Stimulated activated CD8-positive, alpha-beta memory T cell treated with anti-CD3 and anti-CD28 coated beads, Interleukin-7, amount 100 ng/mL, for 1 hour (primary cell): ENCODE measurements at places on chromosomes 3 and 15.

DNA sequence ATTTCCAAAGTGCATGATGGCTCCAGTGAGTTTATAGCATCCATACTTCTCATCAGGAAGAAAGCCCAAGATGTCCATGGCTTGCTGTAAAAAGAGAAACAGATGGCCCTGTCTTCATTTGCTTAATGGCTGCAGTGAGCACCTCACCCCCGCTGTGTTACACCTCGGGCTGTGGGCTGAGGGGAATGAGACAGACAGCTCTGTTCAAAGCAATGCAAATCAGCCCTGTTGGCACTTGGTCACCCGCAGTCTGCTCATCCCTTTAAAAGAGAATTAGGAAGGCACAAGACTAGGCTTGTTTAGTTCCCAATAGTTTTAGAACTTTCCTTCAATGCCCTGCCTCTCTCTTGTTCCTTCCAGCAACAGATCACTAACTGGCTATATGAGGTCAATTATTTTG is 25.2 kb downstream of the MYH15 start:
- no peak for DNase-seq

DNA sequence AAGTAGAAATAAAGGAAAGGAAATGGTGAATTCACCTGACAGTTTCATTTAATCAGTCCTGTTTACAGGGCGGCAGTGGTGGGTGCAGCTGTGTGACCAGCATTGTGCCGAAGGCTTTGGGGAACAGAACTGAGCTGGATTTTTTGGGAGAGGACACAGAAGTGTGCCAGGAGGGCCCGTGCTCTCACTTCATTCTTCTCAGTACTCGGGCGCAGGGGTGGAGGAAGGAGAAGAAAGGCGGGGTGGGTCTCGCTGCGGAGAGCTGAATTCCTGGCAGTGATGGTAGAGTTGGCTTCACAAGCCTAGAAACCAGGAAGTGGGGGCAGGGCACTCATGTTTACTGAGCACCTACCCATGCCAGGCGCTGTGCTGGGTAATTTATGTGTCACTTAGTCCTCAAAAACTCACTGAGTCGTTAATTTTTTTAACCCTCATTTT is 64.6 kb downstream of the CRTC3 start:
- peak; percentile 61 for DNase-seq

- no peak for DNase-seq
These were observed 33.5 kb upstream of the PDZRN3 start for GRCh38 chr3:73658227-73658626.

DNA sequence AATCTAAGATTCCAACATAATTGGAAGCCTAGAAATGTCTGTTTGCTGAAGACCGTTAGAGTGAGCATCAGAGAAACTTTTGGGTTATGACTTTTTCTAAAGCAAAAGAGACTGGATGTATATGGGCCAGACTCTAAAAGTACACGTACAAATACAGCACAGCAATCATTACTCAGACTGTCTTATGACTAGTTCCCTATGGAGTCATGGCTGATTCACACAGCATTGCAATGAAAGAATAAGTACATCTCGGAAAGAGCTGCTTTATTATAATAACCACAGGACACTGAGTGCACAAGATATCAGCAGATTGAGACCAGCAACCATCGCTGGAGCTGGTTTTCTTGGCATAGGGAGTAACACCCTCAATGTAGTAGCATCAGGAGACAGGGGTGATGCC is 618.6 kb downstream of the NLGN1 start:
- DNase-seq: no peak

GRCh38 chr3:72442759-72443158 is 405.5 kb downstream of the SHQ1 start:
- DNase-seq: no peak

DNA sequence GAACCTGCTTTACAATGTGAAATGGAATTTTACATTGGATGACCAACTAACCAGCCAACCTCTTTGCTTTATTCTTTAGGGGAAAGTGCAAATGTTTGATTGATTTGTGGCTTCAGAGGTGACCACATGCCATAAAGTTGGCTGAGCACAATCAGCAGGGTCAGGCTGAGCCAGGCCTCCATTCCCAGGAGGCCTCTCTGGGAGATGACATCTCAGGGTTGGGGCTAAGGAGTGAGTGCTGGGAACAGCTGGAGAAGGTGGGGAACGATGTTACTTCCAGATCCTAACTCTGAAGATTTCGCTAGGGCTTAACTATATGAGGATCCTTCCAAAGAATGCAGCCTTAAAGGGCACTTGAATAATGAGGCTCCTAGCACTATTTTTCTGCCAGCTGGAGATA is 131.7 kb downstream of the ATP10A start:
- no peak for DNase-seq

DNA sequence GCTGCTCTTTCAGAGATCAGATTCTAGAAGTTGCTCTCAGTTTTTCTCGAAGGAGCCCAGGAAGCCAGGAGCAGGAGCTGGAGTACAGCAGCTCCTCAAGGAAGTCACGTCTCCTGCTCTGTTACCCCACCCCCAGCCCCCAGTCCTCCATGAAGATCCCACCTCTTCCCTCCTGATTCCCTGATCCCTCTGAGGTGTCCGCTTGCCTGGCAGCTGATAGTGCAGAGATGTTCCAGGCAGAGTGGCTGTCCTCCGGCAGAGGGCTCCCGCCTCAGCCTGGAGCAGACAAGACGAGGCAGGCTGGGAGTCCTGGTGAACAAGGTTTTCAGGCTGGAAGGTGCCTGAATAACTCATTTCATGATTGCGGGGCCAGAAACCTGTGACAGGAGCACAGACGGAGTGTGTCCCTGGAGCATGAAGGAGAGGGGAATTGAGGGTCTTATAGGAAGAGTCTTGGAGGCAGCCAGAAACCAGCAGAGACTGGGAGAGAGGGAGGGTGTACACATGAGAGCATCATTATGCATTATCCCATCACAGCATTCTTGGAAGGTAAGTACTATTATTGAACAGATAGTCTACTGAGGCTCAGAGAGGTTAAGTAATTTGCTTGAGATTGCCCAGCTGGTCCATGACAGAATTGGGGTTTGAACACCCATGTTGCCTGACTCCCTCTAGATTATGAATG is 1.2 kb downstream of the HRH1 start:
- no peak for DNase-seq

- no peak for DNase-seq
These were observed 782.4 kb upstream of the ROBO1 start for GRCh38 chr3:80550174-80550573.

DNA sequence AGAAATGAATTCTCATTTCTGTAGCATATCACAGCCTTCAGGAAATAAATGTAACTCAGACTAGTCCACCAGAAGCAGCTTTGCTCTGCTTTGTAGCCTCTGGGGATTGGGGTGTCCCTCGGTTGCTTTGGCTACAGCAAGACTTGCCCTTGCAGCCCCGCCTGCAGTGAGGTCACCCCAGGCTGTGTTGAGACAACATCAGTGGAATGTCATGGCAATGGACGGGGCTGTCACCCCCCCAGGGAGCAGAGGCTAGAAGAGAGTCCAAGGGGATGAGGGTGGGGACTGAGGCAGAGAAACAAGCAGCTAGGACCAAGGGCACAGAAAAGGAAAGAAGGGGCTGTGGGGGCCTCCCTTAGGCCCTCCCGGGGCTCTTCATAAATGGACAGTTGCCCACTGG is 854 bp downstream of the CLEC3B start:
- no peak for DNase-seq

DNA sequence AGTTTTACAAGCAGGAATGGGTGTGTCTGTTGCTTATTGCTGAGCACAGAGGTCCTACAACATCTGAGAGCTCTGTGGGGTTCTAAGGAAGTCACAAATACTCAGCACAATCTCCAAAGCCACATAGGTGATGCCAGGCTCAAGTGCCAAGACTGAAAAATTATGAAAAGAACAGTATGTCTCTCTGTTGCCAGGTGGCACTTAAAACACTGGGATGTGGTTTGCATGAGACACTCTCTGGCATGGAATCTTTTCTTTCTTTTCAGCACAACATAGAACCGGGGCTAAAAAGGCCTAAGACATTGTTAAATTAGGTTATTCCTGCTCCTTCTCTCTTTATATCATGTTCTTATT is 127.3 kb upstream of the PRICKLE2 start:
- no peak for DNase-seq

- DNase-seq: no peak
These were observed 14.7 kb upstream of the PIK3CB start for GRCh38 chr3:138849222-138849940.

DNA sequence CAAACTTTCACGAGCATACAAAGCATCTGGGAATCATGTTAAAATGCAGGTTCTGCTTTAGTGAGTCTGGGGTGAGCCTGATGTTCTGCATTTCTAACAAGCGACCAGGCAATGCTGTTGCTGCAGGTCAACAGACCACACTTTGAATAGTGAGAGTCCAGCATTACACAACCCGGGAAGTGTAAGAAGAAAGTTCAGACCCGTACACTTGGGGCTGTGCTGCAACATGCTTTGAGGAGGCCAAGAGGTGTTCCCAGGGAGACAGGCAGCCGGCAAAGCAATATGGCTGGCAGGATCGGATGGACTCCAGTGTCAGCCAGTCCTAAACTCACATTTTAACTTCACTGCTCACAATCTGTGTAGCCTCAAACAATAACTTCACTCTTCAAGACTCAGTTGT is 134.2 kb downstream of the LIPC start:
- DNase-seq: no peak

DNA sequence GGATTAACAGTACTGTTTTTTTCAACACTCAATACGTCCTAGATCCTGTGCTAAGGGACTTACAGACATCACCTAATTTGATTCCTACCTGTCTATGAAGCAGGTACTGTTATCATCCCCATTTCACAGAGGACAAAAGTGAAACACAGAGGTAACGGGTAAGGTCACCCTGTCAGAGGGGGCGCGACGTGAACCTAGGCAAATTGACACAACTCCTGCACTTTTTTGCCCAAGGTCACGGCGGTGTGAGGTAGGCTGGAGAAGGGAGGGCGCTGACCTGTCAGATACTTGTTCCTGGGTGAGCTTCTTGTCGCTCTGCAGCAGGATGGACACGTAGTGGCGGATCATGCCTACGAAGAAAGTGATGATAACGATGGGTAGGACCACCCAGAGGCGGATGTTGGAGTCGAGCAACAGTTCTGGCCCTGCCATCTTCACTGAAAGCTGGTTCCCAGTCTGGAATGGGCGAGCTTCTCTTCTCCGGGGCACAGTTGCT is 363 bp downstream of the EMC3 start:
- no peak for DNase-seq

DNA sequence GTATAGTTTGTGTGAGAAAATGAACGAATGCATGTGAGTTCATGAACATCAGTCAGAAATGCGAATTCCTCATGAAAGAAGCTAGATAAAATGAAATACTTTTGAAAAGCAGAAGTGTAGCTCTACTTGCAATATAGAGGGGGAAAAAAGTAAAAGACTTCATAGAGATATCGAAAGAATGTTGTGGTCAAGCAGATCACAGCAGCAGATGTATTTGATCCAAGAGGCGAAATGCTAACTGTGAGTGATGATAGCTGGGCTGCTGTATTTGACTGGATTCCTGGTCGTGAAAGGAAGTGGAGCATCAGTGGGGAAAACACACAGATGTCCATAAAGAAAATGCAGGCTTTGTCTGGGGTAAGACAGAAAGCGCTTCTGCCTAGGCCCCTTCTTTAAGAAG is 112.4 kb downstream of the ADAMTSL3 start:
- no peak for DNase-seq

GRCh38 chr3:127959873-127960272 is 44.8 kb downstream of the KBTBD12 start:
- DNase-seq: no peak

DNA sequence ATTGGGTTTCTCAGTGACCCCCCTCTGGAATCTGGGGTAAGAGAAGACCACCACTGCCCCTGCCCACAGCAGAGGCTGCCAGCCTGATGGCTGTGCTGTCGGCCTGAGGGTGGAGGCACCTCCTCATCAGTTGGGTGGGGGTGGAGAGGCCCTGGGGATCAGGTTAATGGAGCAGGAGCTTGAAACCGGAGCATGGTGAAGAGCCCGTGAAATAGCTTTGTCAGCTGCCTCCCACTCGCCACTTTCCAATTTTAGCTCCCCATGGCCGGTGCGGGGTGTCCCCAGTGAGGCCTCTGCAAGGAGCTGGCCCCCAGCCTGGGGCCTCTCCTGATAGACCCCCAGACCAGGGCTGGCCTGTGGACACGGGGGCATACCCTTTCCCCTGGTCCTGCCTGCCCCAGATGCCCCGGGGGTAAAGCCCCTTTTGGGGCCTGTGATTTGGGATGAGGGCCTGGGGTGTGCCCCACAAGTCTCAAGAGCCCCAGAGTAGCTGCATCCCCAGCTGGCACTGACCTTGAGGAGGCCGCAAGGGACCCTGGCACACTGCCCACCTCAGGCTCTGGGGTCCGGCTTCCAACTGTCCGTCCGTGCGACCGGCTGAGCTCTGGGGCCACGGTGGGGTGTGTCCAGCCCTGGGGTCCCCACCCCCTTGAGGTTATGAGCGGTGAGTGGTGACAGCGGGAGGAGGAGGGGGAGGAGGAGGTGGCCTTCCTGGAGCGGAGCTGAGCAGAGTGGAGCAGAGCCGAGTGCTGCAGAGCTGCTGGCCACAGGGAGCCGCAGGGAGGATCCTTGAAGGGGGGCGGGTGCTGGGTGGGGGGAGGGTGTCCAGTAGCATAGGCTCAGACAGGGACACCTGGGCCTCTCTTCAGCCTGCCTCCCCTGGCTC is at the start of gene HHATL:
Gene HHATL (minus strand): TSS at position 733 of the 886 bp plus-strand sequence. CDS start 1,972 bp downstream, outside the sequence.
- DNase-seq: no peak

DNA sequence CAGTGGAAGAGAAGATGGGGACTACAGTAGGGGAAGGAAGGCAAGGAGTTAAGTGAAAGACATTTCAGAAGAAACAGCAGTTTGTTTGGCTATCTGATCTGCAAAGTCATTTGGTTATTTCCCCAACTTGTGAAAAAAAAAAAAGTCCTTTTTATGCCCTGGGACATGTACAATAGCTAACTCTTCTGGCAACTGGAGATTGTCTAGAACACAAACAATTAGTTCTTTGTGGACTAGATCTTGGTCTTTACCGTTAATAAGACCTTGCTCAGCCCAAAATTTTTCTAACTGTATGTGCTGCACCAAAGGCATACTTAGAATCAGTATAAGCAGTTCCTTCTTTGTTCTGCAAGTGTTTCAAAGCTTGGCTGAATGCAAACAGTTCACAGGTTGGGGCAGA is 103.5 kb upstream of the NECTIN3 start:
- DNase-seq: no peak

DNA sequence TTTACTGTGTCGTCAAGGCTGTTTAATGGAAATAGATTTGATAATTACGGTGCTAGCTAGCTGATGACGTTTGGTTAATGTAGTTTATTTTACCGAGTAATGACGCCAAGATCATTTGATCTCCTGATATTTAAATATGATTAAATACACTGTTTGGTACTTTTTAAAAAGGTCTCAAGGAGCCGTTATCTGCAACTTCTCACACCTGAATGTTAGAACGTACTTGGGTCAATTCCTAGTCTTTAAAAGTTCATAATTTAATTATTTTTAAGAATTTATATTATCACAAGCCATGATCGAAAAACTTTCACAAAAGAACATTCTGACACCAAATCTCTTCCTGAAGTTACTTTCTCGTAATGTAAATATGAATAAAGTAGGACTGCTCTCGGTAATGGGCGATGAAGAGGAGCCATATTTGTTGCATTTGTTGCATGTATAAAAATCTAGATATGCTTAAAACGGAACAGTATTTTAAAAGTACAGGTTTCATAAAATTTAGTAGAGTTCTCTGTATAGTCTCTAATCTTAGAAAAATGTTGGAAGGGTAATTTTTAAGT is 16.2 kb upstream of the CHD2 start:
- DNase-seq: no peak

- no peak for DNase-seq
These were observed 389.1 kb upstream of the NDN start for GRCh38 chr15:24076090-24076784.
